Muscle of leg (tissue), 16 donors: ENCODE measurements at places on chromosomes 5 and 9. TPM values are rescaled to one million over a fixed set of nuclear protein-coding genes. Genes with fewer than 3 reads are reported as not detected.

The PCDHGB6 gene
- 3.0 TPM for total RNA-seq

DNA sequence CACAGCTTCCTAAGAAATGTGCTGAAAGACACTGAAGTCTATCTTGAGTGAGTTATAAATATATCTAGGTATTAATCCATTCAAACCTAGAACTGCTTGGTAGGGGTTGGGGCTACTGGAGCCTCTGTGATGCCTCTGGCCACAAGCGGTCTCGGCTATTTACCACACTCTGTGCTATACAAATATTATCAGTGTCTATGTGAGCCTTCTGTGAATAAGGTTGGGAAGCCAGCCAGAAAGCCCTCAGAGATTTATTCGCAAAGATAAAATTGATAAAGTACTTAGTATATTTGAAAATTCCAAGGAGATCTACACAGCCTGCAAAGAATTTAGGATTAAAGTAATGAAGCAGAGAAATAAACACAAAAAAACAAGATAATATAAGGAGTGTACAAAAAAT, 41.4 kb downstream of the LIFR start:
- DNase-seq, result no peak

DNA sequence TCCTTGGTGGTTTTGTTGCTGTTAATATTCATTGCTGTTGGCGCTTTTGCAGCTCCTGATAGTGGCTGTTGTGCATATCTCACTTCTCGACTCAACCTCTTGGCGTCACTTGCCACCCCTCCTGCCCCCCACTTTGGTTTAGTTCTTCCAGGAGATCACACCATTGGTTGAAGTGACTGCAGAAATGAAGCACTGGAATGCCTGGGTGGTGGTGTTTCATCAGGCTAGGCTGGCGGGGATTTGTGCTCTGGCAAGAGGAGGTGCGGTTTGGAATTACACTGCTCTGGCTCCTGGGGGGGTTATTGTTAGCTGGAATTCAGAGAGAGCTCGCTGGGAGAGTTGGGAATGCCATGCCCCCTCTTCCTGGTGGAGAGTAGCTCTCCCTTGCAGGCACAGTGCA, 11.5 kb downstream of the PRRC2B start:
- peak; percentile 56 for DNase-seq

- no peak for DNase-seq
Observed at GRCh38 chr9:99199938-99200539, 21.7 kb downstream of the ALG2 start.

- DNase-seq, result peak; percentile 11
Observed at GRCh38 chr9:110514897-110515296, 64.6 kb downstream of the SVEP1 start.

GRCh38 chr5:139079991-139080610, 118.1 kb downstream of the SIL1 start:
- DNase-seq, result no peak

DNA sequence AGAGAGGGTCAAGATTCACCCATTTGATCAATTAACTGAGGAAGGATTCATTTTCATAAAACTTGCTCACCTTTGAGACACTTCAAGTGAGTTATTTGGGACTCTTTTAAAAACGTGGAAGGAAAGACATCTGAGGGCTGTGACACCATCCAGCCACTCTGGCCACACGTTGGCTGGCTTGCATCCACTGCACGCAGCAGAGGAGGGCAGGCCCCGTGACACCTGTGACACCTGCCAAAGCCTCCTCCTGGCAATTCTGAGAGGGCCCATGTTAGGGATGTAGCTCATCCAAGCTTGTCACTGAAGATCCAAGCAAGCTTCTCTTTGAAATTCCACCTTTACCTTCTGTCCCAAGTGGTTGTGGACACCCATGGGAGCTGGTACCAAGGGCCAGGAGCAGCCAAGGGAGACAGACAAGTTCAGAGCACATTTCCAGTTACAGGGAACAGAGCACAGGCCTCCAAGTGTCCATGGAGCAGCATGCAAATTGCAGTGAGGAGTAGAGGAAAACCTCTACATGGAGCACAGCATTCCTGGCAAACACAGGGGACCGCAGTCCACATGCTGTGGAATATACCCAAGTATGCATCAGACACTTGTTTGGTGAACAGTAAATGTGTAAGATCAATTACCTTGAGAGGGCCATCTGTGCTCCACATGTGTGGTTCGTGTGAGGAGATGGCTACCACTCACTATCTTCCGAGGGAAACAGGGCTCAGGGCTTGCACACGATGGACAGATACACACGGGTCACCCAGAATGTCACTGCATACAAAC, 4.8 kb downstream of the PRSS3 start:
- no peak for DNase-seq

The PHF24 gene
- total RNA-seq, result 0.09 TPM

DNA sequence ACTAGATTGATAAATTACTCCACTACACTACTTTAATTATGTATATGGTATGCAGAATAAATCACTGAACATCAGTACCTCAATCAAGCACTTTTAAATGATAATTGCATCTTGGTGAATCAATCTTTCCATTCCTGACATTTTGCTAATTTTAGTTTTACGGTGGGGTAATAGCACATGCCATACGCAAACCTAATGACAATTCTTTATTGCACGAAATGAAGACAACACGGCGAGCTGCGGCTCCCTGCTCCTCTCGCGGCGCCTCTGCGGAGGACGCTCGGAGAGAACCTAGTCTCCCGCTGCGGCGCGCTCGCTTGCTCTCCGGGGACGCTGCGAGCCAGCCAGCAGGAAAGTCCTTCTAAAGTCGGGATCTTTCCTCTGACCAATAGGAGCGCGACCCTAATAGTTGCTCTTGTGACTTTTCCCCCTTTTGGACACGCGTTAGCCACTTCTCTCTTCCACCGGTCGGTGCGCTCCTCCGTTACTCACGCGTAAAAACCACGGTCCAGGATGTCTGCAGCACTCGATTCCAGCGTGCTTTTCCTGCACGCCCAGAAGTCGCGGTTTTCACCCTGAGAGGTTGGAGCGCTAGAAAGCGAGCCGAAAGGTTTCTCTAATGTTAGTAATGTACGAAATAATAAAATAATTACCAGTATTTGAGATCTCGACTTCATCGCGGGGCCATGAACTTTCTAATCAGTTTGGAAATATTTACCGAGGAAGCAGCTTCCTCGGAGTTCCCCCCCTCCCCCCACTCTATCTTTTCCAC, 1.0 kb upstream of the MEF2C start:
- DNase-seq, result peak; percentile 90

- no peak for DNase-seq
Observed at GRCh38 chr9:3296536-3296935, 229.3 kb downstream of the RFX3 start.

The PCDHGA11 gene
- 3.1 TPM for total RNA-seq

GRCh38 chr5:60538955-60539866, 160.8 kb downstream of the DEPDC1B start:
- peak; percentile 67 for DNase-seq

The FOXD4L6 gene
- total RNA-seq, result 0.13 TPM

- DNase-seq, result no peak
Observed at GRCh38 chr9:88364706-88365105, 23.5 kb upstream of the SPIN1 start.

The ANKRD55 gene
- total RNA-seq, result not detected

DNA sequence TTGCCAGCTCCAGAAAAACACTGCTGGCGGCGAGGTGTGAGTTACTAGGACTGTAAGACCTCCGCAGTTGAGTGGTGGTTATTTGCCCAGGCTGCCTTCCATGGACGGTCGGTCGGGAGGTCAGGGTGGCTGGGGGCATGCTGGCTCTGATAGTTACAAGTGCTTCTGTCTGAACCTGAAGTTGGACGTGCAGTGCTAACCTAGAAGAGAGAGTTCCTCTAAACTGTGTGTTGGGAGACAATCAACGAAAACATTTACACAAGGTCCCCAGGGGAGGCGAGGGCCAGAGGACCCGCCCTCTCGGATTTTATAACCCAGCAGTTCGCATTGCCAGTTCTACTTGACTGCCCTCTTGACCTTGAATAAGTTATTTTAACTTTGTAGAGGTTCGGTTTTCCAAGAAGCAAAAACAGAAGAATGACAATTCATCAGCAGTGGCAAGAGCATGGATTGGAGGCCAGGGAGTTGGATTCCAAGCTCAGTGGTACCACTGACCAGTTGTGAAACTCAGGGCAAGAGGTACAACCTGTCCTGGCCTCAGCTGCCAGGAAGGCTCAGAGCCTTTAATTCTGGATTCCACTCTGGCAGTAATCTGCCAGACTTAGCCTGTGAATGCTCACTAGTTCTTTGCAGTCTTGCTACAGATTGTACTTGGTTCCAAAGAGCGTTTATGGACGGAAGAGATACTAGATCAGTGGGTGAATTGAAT, 28.7 kb upstream of the PDE8B start:
- DNase-seq, result no peak

DNA sequence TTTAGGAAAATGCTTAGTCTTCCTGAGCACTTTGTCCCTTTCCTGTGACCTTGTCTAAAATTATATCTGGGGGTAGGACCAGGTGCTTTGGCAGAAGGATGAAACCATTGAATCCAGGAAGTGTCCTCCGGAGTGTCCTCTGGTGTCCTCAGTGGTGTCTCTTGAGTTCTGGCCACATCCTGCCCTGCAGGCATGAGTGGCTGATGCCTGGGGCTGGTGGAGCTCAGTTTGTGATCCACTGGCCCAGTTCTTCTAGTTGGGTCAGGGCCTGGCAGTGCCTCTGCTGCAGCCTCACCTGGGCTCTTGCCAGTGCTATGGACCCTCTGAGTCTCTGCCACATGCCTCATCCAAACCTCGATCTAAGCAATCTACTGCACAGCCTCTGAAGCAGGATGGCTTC, 14.4 kb upstream of the TMED7 start:
- no peak for DNase-seq

GRCh38 chr5:59789894-59790293, 103.6 kb downstream of the PDE4D start:
- DNase-seq, result no peak

DNA sequence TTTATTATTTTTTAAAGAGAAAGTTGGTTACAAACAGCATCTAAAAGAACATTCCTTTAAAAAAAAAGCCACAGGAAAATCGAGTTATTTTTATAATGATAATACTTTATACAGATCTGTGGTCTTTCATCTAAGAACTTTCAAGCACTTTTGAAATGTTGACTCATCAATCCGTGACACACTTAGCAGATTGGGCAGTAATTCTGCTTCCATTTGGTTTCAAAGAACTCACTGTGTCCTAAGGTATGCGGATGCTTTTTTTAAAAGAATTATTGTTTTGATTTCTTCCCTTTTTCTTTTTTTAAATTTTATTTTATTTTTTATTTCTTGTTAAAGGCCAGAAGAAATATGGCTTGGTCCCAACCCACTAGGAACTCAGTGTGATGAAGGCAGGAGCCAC, 147.8 kb downstream of the AOPEP start:
- no peak for DNase-seq

GRCh38 chr9:84736536-84736935, 67.0 kb downstream of the NTRK2 start:
- no peak for DNase-seq

DNA sequence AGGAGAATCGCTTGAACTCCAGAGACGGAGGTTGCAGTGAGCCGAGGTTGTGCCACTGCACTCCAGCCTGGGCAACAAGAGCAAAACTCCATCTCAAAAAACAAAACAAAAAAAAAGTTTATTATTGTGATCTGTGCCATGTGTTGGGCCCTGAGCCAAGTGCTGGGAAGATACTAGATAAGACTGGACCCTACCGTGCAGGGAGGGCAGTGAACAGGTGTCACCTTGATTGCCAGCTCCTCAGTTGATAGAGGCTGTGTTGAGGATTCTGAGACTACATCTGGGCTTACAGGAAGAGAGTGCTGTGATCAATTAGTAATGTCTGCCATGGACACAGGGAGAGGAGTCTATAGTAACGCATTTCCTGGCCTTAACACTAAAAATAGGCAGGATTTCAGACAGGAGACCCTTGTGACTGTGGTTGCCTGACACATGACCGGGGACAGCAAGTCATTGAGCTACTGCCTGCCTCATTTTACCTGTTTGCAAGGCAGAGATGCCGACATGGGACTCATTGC, 201.5 kb downstream of the C9orf50 start:
- DNase-seq, result no peak

The CATSPER3 gene
- total RNA-seq, result 0.31 TPM

The PFN3 gene
- total RNA-seq, result not detected

The AHRR gene
- 2.8 TPM for total RNA-seq

The PCDHB9 gene
- 1.3 TPM for total RNA-seq

The IL4 gene
- not detected for total RNA-seq

The HSD17B4 gene
- 86.9 TPM for total RNA-seq

DNA sequence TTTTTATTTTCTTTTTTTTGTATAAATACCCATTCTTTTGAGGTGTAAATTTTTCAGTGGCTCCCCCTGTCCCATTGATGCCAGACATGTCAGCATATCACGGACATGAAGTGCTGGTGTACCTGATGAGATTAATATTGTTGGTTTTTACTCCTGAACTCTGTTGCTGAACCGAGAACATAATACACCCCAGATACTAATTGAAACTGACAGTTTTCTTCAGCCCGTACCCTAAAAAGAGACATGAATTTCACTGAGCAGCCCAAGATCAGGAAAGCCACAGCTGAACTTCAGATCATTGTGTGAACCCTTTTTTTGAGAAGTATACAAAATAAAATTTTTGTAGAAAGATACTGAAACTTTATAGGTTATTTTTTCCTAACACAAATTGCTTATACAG, 75.7 kb downstream of the PRDM9 start:
- DNase-seq, result no peak

The TMEM174 gene
- not detected for total RNA-seq

DNA sequence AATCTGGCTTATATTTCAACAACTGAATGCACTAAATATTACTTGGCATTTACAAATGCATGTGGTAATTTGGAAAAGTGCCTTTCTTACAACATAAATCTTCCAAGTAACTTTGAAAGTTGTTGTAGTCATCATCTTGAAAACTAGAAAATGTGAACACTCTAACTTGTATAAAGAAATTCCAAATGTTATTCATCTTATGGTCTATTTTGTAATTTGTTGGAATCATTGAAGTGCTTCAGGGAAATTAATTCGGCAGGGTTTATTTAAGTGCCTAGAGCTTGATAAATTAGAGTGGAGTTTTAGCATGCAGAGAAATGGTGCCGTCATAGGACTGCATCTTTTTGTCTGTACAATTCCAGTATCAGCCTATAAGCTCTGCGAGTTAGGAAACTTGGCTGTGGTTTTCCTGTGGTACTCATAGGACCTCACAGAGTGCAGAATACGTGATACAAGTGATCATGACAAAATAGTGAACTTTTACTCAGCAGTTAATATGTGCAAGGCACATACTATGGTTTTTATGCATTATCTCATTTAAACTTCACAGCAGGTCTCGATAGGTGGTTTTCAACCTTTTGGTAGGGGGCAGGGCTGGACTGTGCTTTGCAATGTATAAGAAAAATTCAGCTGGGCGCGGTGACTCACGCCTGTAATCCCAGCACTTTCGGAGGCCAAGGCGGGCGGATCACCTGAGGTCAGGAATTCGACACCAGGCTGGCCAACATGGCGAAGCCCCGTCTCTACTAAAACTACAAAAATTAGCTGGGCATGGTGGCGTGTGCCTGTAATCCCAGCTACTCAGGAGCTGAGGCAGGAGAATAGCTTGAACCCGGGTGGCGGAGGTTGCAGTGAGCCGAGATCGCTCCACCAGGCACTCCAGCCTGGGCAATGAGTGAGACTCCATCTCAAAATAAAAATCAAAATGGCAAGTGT, 79.6 kb downstream of the RAI14 start:
- DNase-seq, result peak; percentile 68

- no peak for DNase-seq
Observed at GRCh38 chr5:73497497-73498056, 665 bp upstream of the BTF3 start.

GRCh38 chr9:107875571-107875980, 386.0 kb upstream of the KLF4 start:
- no peak for DNase-seq

The SELENOP gene
- total RNA-seq, result 142 TPM

The FBXO10 gene
- total RNA-seq, result 24.5 TPM
